LoVo (cell line): ENCODE measurements at places on chromosomes 2 and 18.
A peak's percentile ranks its signal among the peaks of the same experiment; 100 is the strongest.

- no peak for DNase-seq
Measured at GRCh38 chr2:237686659-237687136, 59.3 kb downstream of the LRRFIP1 start.

DNA sequence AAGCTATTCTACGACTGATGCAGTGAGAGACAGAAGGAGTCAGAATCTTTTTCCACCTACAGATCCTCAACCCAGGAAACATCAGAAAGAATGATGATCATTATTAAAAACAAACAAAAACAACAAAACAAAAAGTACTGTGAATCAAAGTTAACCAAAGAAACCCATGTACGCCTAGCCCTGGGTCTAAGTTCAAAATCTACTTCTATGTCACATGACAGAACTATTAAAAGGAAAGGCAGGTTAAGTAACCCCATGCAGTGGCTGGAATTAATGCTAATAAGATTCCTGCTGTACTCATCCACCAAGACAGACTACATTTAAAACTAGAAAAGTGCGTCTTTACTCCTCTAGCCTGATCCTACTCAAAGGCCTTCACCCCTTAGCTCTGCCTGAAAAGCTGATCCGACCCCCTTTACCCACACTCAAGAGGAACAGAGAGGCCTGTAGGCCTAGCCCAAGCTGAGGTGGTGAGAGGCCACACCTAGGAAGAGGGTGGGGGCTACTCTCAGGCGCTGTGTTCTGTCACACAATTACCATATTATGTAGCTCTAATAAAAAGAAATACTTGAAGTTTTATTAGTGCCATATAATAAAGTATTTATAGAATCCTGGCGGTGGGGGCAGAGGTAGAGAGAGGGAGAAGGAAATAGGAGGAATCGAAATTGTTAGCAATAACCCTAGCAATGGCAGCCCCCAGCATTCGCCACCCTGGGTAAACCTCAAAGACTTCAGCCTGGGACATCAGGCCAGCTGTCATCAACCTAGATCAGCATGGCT is 37.1 kb downstream of the NHEJ1 start:
- DNase-seq = peak; percentile 39

- no peak for DNase-seq
Measured at GRCh38 chr2:193549661-193550060, 1354.9 kb upstream of the TMEFF2 start.

DNA sequence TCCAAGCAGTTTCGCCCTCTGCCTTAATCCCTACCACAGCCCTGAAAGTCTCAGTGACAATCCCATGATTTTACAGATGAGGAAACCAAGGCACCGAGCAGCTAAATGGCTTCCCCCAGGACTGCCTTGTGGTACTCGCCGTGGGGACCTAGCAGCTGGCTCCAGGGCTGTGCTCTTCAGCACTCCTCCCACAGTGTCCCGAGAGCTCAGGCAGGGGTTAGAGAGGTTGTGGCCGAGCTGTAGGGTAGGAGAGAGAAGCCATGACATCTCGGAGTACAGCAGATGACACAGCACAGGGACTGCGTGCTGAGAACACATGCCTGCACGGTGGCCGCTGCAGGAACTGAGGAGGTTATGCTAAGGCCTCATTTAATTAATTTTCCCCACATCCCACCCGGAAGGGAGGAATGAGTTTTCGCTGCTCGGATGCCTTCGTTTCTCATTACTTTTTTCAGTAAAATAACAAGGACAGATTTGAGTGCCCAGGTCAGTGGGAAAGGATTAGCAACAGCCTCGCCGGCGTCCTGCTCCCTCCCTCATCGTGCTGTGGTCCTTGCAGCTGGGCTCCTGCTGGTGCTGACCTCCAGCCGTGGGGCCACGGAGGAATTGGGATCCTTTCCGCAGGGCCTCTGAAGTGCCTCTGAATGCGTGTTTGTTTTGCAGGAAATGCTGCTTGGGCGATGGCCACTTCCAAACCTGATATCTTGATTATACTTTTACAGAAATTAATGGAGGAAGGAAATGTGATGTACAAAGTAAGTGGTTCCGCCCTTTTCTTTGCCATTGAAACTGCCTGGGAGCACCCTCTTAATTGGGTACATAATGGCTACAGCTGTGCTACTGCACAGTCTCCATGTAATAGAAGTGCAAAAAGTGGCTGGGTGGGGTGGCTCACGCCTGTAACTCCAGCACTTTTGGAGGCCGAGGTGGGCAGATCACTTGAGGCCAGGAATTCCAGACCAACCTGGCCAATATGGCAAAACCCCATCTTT is 61.2 kb downstream of the WDSUB1 start:
- no peak for DNase-seq

DNA sequence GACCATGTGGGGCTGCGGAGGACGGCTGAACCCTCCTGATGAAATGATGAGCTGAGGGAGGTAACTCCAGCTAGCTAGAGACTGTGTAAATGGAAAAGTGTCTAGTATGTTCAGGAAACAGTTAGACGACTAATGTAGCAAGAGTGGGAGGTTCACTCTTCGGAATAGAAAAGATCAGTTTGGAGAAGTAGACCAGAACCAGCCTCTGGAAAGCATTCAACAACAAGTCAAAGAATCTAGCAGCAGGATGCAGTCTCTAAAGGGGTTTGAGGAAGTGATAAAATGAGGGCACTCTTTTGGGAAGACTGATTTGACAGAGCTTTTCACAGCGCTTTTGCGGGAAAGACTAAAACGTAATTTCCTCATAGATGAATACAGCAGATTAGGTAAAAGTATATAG is 79.6 kb downstream of the GAREM1 start:
- no peak for DNase-seq

DNA sequence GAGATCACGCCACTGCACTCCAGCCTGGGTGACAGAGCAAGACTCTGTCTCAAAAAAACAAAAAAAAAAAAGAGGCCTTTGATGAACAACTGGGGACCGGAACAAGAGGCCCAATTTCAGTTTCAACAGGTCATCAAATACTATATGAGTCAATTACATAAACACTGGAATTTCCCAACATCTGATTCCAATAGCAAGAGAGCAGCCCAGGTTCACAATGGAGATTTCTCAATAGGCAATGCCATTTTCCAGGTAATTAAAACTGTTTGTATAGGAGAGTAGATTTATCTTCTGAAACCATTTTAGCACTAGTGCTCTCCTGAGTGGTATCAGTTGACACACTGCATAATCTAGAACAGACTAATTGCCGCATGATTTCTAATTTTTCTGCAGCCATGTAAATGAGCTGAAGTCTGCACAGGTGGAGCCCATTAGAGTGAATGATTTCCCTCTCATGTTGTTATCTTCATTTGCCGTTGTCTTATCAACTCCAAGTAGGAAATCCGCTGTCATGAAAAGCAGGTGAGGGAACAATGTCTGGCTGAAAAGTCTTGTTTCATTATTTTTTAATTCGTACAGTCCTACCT is 264.1 kb upstream of the MEIS1 start:
- DNase-seq = no peak

DNA sequence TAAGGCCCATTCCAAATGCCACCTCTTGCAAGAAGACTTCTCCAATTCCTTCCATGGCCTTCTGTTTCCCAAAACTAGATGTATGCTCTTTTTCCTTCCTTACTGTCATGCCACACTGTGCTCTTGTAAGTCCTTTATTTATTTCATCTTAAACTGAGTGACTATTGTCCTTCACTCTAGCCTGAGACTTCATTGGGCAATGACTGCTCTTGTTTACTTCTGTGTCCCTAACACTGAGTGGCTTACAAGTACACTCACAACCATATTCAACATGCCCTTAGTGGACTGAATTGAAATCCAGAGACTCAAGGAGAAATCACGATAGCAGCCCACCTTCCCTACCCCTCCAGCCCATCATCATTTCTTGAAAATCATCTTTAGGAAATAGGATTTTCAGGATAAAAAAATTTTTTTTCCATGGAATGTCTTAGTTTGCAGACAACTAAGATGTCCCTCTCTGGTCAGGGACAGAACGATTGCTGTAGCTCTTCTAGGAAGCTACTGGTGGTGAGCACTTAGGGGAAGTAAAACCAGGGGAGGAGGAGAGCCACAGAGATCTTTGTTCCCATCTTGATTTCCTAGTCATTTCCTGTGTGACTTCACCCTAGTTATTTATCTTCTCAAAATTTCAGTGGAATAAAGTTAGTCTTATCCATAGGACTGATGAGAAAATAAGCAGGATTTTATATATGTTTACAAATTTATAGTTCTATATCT is 80.7 kb downstream of the CYRIA start:
- DNase-seq = no peak

DNA sequence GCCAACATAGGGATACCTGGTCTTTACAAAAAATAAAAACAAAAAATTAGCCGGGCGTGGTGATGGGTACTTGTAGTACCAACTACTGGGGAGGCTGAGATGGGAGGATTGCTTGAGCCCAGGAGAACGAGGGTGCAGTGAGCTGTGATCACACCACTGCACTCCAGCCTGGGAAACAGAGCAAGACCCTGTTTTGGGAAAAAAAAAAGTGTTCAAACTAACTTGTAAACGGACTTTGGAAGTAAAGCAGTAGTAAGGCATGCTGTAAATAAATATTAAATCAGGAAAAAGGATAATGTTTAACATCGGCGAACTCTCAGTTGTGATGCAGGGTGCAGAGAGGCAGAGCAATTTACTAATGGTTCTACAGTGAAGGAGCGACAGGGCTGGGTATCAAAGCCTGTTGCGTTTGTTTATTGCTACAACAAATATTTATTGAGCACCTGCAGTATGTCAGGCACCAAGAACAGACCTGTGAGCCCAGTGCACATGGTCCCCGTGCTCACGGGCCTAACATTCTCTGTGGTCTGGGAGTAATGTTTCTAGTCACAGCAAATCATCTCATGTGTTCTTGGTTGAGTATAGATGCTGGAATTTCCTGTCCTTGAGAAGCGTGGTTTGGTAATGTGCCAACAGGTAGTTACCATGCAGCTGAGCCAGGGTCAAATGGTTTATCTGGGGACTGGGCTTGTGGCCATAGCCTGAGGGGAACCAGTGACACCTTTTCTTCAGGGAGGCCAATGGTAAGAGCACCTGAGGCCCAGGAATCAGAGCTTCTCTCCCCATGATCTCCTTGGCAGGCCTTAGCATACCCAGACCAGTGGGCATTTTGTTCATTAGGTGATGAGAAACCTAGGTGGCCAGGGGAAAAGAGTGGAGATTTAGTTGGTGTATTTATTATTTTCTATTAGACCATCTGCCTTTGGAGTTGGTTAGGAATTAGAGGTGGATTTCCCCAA is 27.9 kb upstream of the GREB1 start:
- DNase-seq = peak; percentile 47

- no peak for DNase-seq
Measured at GRCh38 chr2:141041281-141041680, 1089.5 kb downstream of the LRP1B start.

DNA sequence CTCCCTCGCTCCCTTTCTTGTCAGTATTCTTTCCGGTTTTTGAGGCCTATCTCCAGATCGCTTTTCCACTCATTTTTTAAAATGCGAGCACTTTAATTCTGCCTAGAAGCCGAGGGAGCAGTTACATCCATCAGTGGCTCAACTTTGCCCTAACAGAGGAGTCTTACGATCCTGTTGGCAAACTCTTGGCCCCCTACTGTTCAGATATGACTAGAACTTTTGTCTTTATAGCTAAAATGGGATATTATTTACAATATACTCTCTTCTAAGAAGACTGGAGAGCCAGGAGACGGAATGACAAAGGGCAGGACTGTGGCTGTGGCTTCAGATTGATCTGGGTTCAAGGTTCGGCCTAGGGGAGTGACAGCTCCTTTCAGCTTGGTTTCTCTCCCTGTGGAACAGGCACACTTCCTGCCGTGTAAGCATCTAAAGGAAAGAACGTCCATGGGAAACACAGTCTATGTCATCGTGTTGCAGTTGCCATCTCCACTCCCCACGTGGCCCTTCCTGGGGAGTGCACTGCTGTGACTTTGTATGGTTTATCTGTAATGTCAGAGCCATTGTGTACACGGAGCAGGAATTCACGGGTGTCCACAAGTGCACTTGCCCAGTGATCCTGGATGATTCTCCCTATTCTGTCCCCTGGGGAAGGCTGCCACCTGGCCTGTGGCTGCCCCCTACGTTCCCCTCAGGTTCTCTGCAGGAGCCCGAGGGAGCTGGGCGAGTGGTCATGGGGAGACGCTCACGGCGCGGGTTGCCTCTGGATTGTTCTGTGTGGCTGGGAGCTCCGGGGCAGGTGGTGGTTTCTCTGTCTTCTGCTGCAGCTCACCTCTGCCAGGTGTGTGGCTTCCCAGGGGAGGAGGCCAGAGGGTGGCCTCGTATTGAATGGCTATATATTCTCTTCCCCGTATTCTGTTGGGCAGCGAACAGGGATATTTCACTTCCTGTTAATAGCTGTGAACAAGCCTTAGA is 222.0 kb downstream of the LDLRAD4 start:
- no peak for DNase-seq

GRCh38 chr2:219104107-219105035 is 43.6 kb upstream of the IHH start:
- peak; percentile 40 for DNase-seq

DNA sequence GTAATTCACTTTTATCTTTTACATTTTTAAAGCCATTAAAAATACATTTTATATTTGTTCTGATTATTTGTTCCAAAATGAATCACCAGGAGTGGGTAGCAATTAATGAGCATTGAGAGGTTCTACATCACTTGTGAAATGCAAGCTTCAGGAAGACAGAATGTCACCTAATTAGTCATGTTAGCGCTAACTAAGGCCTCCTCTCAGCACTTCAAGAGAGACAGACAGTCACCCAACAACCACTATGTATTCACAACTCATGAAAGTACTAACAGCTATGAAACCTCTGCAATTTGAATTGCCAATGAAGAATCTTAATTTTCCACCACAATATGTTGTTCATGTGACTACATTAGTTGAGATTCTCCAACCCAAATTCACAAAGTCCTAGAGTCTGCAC is 611.0 kb downstream of the KCNJ3 start:
- DNase-seq = no peak
